Caco-2 (cell line): ENCODE measurements at places on chromosomes 3 and 15.

DNA sequence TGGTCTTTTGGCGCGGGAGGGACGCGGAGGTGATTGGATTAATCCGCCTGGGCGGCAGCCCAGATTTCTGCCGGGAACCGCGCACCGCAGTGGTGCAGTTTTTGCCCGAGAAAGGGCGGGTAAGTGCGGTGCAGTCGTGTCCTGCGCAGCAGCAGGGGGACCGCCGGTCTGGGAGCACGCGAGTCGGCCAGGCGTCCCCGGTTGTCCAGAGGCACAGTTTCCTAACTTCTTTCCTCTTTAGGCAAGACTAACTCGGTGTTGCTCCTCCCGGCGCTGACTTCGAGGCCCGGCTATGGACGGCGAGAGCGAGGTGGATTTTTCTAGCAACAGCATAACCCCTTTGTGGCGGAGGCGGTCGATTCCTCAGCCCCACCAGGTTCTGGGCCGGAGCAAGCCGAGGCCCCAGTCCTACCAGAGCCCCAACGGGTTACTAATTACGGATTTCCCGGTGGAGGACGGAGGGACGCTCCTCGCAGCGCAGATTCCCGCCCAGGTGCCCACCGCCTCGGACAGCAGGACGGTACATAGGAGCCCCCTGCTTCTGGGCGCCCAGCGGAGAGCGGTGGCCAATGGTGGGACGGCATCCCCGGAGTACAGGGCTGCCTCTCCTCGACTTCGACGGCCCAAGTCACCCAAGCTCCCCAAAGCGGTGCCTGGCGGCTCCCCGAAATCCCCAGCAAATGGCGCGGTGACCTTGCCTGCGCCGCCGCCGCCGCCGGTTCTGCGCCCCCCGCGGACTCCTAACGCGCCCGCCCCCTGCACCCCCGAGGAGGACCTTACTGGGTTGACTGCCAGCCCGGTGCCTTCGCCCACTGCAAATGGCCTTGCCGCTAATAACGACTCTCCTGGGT, 736 bp downstream of the ARHGEF26 start:
- DNase-seq: peak; percentile 55

GRCh38 chr3:158845765-158846350, 44.0 kb downstream of the MFSD1 start:
- DNase-seq: peak; percentile 57

DNA sequence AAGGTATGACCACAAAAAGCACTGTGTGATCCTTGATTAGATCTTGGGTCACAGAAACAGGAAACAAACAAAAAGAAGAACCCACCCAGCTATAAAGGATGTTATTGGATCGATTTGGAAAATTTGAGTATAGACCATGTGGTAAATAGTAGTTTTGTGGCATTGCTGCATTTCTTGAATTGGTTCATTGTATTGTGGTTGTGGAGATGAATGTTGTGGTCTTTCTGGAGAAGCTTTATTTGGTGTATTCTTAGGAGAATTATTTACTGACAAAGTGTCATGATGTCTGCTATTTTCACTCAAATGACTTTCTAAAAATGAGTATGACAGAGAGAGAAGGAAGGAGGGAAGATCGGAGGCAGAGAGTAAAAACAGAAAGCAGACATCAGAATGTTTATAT, 406.2 kb downstream of the CNTN4 start:
- no peak for DNase-seq

DNA sequence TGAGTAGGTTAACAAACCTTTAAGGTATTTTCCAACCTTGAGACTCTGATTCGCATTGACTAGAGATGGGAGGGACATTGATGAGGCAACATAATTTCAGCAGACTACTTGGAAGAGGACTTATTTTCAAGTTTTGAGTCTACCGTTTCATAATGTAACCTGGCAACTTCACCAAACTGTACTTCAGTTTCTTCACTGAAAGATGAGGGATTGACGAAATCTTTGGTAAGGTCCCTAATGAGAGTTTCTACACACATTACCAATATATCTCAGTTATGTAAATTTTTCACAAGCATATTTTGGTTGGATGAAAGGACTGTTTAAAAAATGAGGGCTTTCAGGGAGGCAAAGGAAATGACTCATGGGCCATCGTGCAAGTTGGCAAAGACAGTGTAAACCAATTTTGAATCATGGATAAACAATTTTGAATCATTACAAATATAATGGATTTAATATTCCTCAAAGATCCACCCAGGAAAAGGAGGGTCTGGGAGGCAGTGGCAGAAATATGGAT, 28.7 kb upstream of the SEMA6D start:
- no peak for DNase-seq

DNA sequence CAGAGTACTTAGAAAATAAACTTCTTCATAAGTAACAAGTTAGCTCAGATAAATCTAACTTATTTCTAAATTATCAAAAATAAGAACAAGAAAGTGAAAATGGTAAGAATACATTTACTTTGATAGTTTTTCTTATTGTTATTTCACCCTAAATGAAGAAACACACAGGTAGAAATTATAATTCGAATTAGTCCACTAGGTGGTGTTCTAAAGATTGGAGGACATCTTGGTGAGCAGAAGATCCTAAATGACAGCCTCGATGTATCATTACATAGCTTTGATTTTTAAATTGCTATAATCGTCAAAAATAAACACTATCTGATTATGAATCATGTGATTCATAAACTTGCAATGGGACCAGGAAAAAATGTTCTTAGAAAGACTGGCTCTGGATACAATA, 280.8 kb upstream of the UBE2E2 start:
- DNase-seq: no peak

DNA sequence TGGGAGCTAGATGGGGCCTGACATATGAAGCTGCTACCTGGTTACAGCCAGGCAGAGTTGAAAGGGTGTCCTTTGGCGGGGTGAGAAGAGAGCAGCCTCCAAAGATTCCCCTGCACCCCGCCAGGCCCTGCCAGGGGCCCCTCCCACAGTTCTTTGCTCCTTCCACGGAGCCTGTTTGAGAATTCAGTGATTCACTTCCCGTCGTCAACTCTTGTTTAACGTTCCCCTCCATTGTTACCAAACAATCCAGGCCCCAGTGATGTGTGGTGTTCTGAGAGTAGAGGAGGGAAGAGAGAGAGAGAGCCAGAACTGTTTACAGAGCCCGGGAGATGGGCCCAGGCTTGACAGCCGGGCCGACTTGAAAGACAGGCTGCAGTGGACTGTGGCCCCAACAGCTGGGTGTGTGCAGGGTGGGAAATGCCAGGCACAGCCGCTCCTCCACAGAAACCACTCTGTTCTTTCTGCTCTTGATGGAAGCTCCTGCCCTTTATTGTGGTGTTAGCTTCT, 81.5 kb downstream of the SMAD3 start:
- DNase-seq: peak; percentile 82

DNA sequence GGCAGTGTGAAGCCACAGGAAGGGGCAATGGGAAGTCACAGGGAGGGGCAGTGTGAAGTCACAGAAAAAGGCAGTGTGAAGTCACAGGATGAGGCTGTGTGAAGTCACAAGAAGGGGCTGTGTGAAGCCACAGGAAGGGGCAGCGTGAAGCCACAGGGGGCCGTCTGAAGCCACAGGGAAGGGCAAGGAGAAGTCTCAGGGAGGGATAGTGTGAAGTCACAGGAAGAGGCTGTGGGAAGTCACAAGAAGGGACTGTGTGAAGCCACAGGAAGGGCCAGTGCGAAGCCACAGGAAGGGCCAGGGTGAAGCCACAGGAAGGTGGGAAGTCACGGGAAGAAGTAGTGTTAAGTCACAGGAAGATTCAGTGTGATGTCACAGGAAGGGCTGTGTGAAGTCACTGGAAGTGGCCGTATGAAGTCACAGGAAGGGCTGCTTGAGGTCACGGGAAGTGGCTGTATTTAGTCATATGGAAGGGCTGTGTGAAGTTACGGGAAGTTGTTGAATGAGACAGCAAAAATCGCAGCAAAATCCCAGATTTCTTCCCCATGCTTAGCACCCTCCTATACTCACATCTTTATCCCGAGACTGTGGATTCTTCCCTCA, 38.6 kb downstream of the GASK1A start:
- DNase-seq: no peak

- DNase-seq: no peak
These were observed 385.8 kb downstream of the TBC1D5 start for GRCh38 chr3:17356585-17356984.
